Activated CD8-positive, alpha-beta memory T cell treated with anti-CD3 and anti-CD28 coated beads for 4 hours (primary cell): ENCODE measurements at places on chromosomes 6 and 20.

DNA sequence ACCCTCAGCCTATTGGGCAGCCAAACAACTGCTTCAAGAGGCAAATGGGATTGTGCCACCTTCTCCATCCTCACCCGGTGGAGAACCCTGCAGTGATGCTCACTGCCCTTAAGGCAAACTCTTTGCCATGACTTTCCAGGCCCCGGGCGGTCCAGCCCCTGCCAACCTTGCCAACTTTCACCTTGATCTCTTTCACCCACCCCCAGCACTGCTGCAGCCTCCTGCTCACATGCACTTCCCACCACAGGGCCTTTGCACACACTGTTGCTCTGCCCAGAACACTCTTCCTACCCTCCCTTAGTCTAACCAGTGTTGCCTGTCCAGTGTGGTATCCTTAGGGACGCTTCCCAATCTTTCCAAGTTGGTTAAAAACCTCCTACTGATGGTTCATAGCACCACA is 221.1 kb downstream of the EYA2 start:
- no peak for DNase-seq

- DNase-seq = no peak
Measured at GRCh38 chr20:2357114-2357513, 23.6 kb upstream of the TGM6 start.

DNA sequence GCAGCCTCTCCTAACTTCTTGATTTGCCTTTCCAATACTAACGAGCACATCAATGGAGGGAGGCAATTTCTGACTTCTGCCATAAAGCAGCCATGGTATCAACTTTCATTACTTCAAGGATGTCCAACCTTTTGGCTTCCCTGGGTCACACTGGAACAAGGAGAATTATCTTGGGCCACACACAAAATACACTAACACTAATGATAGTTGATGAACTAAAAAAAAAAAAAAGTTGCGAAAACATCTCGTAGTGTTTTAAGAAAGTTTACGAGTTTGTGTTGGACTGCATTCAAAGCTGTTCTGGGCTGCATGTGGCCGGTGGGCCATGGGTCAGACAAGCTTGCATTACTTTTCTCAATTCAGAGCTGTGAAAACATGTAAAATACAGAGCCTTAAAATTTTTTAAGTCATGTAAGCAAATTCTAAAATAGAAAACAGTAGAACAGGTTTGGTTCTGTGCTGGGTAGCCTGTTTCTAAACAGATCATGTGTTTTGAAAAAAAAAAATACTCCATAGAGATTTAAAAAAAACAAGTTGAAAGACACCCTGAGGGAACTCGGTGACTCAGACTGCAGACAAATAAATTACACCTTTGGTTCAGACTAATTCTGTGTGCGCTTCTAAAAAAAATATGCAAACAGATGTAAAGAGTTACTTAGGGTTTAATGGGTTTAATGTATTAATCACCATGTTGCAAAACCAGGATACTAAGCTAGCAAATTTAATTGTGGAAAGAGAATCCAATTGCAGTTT is 43.6 kb upstream of the SLC22A23 start:
- DNase-seq = no peak

GRCh38 chr20:14232650-14233049 is 104.8 kb downstream of the FLRT3 start:
- no peak for DNase-seq

- DNase-seq = no peak
Measured at GRCh38 chr6:451847-452246, 60.3 kb downstream of the IRF4 start.

GRCh38 chr20:9043364-9043763 is 25.5 kb upstream of the PLCB4 start:
- no peak for DNase-seq

GRCh38 chr6:19538096-19538495 is 299.1 kb upstream of the ID4 start:
- DNase-seq = no peak

DNA sequence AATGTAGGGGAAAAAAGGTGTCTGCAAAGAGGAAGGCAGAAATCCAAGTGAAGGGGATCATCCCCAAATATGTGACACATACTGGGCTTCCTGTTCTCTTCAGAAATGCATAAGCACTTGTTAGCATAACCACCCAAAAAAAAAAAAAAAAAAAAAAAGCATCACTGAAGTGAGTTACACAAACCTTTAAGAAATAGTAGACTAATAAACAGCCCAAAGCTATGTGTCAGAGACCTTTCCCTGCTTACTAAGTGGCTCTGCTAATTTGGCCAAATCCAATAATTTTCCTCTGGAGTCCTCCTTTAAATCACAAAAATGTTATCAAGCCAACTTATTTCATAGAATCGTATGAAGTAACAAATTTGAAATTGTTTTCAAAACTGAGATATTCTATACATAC is 7.5 kb upstream of the DST start:
- DNase-seq = no peak

DNA sequence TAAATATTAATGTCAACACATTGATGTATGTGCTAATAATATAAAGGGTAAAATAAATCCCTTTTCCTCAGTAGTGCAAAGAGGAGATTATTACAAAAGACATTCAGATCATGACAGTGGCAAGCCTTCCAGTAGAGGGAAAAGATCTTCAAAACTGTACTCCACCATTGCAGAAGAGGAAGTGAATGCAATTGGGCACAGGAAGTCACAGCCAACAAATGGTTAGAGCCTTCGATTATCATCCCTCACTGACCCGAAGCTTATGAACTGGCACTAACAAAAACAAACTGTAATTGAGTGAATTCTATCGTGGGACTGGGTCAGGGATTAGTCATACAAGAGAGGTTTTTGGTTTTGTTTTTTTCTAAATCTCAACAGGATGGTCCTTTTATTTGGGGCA is 39.3 kb upstream of the SCGN start:
- DNase-seq = no peak

DNA sequence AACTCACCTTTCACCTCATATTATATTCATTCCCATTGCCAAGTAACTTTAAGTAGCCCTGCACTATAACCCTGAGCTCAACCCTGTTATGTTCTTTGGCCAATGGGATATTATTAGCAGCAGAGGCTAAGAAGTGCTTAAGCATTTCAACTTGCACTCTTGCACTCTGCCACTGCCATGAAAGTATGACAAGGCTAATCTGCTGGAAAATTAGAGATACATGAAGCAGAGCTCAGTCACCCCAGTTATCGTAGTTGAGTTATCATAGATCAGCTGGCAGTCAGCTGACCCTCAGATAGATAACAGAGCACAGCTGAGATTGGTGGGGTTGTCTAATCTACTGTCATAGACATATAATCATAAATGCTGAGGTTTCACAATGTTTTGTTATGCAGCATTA is 209.4 kb upstream of the RUNX2 start:
- DNase-seq = no peak

- DNase-seq = no peak
Measured at GRCh38 chr6:145904391-145904790, 59.8 kb downstream of the SHPRH start.

GRCh38 chr6:26003102-26003694 is 40.6 kb downstream of the TRIM38 start:
- peak; percentile 5 for DNase-seq

GRCh38 chr20:54174457-54175175 is 830 bp upstream of the CYP24A1 start:
- DNase-seq = no peak

- no peak for DNase-seq
Measured at GRCh38 chr6:116078522-116078921, 17.8 kb upstream of the FRK start.

DNA sequence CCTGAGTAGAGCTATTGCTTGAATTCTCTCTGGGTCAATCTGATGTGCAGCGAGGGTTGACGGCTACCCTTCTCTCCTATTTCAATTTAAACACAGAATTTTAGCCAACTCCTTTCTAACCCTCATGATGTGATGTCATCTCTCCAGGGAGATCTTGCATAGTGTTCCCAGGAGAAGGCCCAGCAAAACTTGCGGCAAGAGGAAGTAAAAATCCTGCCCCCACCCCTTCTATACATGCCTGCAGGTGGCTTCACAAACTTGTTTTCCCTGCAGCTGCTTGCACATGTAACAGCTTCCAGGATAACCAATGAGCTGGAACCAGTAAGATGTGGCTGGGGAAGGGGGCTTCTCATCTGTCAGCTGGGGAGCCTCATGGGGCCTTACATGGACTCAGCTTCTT is 169.3 kb upstream of the CDH4 start:
- DNase-seq = no peak

GRCh38 chr6:130847001-130847910 is 20.1 kb downstream of the SMLR1 start:
- no peak for DNase-seq

- DNase-seq = no peak
Measured at GRCh38 chr20:34891166-34892062, 15.0 kb downstream of the ACSS2 start.

DNA sequence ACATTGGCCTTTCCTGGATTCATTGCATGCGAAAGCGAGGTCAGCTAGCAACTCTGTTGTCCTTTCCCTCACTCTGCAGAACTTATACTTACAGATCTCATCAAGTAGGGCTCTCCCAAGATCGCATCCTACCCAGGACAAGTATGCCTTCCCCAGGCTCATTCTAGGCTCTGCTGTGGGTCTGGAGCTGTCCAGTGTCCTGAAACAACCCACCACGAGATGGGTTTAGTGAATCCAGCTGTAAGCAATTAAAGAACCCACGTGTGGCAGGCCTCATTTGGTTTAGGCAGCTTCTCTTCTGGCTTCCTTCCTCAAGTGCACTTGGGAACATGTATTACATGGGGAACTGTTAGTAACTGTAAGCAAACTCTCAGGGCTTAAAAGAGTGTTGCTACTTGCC is 406.5 kb upstream of the CHD6 start:
- DNase-seq = no peak

DNA sequence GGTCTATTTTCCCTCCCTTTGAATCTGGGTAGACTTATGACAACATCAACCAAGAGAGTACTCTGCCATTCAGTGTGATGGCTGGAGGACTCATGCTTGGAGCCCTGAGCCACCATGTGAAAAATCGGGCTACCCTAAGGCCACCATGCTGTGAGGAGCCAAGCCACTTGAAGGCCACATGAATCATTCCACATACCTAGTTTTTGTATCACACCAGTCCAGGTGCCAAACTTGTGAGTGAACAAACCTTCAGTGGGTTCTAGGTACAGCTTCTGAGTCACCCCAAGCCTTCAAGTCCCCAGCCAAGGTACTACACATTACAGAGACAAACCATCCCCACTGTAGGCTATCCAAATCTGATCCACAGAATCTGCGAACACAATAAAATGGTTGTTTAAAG is 37.4 kb upstream of the E2F3 start:
- no peak for DNase-seq

DNA sequence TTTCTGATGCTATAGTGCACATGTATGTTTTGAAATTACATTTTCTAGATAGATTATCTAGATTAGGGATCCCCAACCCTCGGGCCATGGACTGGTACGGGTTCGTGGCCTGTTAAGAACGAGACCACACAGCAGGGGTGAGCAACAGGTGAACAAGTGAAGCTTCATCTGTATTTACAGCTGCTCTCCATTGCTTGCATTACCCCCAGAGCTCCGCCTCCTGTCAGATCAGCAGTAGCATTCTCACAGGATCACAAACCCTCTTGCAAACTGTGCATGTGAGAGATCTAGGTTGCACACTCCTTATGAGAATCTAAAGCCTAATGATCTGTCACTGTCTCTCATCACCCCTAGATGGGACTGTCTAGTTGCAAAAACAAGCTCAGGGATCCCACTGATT is 10.4 kb downstream of the CEP57L1 start:
- DNase-seq = no peak

- no peak for DNase-seq
Measured at GRCh38 chr20:57315976-57316480, 13.6 kb upstream of the SPO11 start.

GRCh38 chr20:63808964-63809674 is 21.9 kb downstream of the ZBTB46 start:
- DNase-seq = no peak

- no peak for DNase-seq
Measured at GRCh38 chr6:170584954-170585498, 589 bp upstream of the PDCD2 start.
